ENCODE measurements at places on chromosomes 1 and 21. TPM values are rescaled to one million over a fixed set of nuclear protein-coding genes. Genes with fewer than 3 reads are reported as not detected.

The ANGEL2 gene
- total RNA-seq: 39.9 TPM

The FALEC gene
- total RNA-seq: 0.27 TPM

The SPRR4 gene
- total RNA-seq: not detected

The SPATA6 gene
- total RNA-seq: 6.2 TPM

The DNM3 gene
- total RNA-seq: 4.0 TPM

The KDM1A gene
- 111 TPM for total RNA-seq

The GPR25 gene
- total RNA-seq: under 0.01 TPM

The ENTREP3 gene
- 8.9 TPM for total RNA-seq

The OPTC gene
- total RNA-seq: not detected

Measured in hematopoietic multipotent progenitor cell (in vitro differentiated cells).